Sciatic nerve (tissue), 2 donors: ENCODE measurements at places on chromosomes 5 and 9. TPM values are rescaled to one million over a fixed set of nuclear protein-coding genes. Genes with fewer than 3 reads are reported as not detected.

DNA sequence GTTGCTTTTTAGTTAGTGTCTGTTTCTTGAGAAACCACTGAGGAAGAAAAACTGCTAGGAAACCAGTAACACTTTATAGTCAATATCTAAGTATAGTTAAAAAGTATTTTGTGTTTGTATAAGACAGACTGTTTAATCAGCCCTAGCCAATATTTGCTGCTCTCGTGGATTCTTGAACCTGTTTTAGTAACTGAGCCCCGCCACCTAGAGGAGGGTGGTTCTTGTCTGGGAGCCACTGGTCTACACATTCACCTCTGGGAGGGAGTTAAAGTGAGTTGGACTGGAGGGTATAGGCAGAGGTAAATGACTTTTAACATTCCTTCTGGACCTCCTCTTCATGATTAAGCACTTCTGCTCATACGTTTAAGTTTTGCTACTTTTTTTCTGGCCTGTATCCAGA is 117.2 kb downstream of the SPATA31D1 start:
- DNase-seq: no peak

DNA sequence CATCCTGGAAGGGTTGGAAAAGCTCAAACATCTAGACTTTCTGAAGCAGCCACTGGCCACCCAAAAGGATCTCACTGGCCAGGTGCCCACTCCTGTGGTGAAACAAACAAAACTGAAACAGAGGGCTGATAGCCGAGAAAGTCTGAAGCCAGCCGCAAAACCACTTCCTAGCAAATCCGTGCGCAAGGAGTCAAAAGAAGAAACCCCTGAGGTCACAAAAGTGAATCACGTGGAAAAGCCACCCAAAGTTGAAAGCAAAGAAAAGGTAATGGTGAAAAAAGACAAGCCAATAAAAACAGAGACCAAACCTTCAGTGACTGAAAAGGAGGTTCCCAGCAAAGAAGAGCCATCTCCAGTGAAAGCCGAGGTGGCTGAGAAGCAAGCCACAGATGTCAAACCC is 87.6 kb downstream of the MAP1B start:
- no peak for DNase-seq

DNA sequence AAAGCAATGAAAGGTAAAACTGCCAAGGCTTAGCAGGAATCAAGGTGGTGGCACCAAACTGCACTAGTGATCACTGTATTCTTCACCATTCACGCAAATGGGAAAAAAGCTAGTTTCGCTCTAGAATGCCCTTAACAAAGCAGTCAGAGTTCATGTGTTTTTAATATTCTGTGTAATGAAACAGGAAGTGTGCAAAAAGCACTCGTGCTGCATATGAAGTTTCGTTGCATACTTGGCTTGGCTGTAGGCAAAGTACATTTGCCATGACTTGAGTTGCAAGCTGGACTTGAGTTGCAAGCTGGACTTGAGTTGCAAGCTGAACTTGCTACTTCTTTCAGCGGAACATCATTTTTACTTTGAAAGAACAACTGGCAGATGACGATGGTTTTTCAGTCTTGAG is 55.4 kb downstream of the FOXI1 start:
- no peak for DNase-seq

DNA sequence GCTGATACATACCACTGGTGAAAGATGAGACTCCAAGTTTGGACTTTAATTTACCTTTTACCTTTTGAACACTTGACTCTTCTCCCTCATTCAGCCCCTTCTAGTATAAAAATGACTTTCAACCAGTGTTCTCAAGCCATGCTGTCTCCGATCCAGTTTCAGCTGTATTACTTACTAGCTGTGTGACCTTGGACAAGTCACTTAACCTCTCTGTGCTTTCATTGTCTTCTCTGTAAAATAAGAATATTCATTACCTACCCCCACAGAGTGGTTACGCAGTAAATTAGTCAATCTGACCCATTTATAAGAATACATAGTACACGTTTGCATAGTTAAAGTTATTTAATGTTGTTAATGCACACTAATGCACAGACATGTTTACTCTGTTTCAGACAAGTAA is 12.6 kb upstream of the CEMIP2 start:
- no peak for DNase-seq

- DNase-seq: no peak
These were observed 34.1 kb upstream of the SIL1 start for GRCh38 chr5:139232147-139232724.

DNA sequence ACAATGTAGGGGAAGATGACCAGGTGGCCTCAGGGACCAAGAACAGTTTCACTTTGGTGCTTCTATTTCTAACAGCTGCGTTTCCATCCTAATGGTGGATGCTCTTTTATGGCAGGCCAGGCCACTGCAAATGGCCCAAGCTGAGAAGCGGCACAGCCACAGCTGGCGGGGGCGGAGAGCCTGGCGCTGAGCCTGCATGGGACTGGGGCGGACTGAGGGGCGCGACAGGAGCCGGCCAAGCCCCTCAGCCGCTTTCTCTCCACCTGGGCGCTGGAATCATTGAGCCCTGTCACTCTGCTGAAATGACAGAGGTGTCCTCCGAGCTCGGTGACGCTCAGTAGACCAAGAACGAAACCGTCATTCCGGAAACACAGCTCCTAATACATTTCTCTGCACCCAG is 317.3 kb upstream of the PDE4D start:
- DNase-seq: no peak

DNA sequence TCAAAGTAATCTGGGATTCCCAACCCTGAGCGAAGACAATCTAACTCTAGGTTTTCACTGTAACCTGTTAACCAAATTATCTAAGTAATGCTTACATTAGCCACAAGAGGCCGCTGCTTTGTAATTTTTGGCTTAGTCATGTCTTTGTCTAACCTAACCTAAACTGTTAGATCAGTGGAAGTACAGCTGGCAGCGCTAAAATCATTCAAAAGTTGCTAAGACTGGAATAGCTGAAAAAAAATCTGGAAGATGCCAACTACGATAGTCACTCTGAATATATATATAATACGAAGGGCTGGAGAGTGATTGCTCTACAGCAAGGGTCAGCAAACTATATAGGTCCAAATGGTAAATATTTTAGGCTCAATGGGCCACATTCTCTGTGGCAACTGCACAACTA is 60.2 kb downstream of the FBXO38 start:
- DNase-seq: no peak

The CNTLN gene
- 22.4 TPM for total RNA-seq

The HTR4 gene
- total RNA-seq: 0.13 TPM

The PCDHGC3 gene
- total RNA-seq: 71.4 TPM

The ANKRD18B gene
- total RNA-seq: 1.2 TPM
